NCI-H1436 treated with DMSO at 0.1 percent for 48 hours (cell line): ENCODE measurements at places on chromosomes 3 and 15.

DNA sequence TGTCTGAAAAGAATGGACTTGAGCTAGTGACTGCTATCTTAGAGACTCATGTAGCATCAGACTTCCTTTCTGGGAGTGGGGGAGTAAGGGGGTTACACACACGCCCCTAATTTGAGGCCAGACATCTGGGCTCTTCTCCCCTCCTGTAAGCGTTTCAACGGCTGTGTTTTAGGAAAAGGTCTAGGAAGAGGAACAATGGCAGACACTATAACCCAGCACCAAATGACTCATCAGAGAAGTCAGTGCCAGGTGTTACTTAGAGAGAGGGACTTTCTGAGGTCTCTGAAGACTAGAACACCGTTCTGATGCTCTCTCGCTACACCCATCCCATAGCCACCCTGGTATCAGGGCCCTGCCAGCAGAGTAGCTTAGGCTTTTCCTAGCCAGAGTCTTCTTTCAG is 65.5 kb downstream of the SSUH2 start:
- DNase-seq, result no peak

- DNase-seq, result no peak
Observed at GRCh38 chr3:49807431-49808114, 4.5 kb downstream of the INKA1 start.

- DNase-seq, result no peak
Observed at GRCh38 chr3:41652931-41653330, 309.0 kb downstream of the ULK4 start.

- DNase-seq, result no peak
Observed at GRCh38 chr15:40054855-40055575, 16.0 kb upstream of the SRP14 start.

DNA sequence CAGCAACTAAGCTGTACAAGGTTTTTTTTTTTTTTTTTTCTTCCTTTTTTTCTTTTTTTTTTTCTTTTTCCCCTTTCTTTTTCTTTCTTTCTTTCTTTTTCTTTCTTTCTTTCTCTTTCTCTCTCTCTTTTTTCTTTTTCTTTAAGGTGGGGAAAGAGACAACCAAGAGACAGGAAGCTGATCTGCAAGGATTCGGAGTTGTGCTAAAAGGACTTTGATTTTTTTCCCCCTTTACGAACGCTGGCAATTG is 148 bp downstream of the RBMS3 start:
- no peak for DNase-seq

GRCh38 chr3:102174832-102175374 is 259.9 kb upstream of the ZPLD1 start:
- no peak for DNase-seq

GRCh38 chr15:82551646-82552247 is 11.5 kb upstream of the RPS17 start:
- DNase-seq, result no peak

GRCh38 chr3:53753518-53754183 is 92.6 kb downstream of the CHDH start:
- DNase-seq, result no peak

GRCh38 chr15:73902121-73903020 is 23.9 kb upstream of the LOXL1 start:
- DNase-seq, result no peak

DNA sequence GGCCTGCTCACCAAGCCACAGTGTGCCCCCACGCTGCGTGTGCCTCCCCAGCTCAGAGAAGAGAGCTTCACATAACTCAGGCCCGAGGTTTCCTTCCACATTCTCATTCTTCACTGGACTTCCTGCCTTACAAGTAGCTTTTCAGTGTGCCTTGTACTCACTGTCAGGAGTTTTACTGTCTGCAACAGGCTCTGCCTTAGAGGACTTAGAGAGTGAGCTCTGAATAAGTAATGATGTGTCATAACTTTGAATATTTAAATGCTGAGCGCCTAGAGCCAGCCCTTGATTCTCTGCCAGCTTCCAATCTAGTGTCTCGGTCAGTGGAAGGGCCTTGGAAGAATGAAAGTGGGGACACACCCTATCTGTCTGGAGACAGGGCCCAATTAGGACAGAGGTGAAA is 41.8 kb downstream of the ITGB5 start:
- DNase-seq, result no peak

GRCh38 chr15:29043736-29044502 is 158.1 kb downstream of the APBA2 start:
- no peak for DNase-seq

- peak; percentile 38 for DNase-seq
Observed at GRCh38 chr3:102536456-102536855, 101.6 kb downstream of the ZPLD1 start.

GRCh38 chr15:71577071-71577470 is 233.3 kb upstream of the NR2E3 start:
- no peak for DNase-seq

DNA sequence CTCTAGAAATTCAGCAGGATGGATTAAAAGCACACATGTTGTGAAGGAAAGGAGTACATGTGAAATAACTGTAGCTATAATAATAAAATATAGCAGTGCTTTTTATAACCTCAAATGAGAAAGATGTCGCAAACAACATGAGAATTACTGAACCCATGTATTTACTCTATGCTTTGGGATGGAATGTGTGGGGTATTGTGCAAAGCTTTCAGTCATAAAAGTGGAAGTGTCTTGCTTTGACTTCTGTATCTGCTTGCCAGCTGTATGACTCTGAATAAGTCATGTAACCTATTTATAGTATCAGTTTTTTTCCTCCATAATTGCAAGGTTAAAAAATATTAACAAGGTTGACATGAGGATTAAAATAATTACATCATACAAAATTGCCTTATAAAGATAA is 519.3 kb upstream of the CADM2 start:
- no peak for DNase-seq

DNA sequence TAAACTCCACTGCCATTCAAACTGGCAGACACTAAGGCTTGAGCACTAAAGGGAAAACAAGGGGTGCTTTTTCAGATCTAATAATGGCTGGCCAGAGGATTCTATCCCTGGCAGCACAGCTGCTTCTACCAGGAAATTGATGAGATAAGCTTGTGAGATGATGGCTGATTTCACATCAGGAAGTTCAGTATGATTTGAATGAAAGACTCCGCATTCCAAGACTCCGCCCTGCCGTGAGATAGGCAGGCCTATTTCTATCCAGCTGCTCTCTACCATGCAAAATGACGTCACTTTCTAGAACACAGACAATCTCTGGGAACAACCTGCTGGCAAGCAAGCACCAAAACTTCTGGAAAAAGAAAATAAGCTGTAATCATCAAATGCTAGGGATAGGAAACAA is 171.8 kb downstream of the WDR76 start:
- no peak for DNase-seq

DNA sequence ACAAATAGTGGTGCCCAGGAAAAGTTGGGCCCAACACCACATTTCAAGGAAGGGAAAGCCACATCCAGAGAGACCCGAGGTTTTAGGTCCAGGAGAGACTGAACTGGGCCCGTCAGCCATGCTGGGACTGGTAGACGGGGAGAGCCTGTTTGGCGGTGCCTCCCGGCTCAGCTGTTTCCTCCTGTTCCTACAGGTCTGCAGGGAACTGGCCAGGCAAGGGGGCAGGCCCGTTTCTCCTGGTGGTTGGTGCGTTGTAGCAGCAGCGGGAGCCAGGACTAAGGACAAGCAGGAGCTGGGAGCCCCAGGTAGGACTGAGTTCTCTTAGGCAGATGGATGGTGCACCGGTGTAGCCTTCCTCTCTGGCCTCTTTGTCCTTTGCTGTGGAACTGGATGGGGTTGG is 3.9 kb downstream of the PRKCD start:
- DNase-seq, result no peak

DNA sequence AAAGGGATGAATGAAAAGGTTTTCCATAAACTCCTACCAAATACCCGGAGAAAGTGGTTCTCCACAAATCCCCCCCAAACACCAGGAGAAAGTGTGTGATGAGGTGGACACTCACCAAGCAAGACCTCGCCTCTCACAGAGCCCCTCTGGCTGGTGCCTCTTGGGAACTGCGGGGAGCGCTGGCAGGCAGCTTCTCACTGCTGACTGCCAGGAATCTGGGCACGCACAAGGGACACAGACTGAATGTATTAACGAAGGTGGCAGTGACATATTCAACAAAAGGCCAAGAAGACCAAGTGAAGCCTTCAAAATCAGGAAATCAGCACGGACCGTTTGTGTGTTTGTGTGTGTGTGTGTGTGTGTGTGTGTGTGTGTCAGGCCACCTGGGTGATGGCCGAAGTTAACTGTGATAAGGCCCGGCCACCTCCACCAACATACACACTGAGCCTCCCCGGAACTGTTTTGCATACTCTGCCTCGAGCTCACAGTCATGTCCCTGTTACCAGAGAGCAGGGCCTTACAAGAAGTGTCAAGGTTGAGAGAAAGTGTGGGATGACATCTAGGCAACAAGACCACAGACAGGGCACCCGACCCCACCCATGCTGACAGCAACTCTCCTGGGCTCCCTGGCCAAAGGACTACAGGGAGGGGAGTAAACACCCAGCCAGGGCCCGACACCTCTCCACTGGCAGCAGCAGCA is 18.0 kb downstream of the ATP10A start:
- no peak for DNase-seq

DNA sequence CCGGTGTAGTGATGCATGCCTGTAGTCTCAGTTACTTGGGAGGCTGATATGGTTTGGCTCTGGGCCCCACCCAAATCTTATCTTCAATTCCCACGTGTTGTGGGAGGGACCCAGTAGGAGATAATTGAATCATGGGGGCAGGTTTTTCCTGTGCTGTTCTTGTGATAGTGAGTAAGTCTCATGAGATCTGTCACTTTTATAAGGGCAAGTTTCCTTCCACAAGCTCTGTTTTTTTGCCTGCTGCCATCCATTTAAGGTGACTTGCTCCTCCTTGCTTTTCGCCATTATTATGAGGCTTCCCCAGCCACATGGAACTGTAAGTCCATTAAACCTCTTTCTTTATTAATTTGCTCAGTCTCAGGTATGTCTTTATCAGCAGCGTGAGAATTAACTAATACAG is 566.7 kb upstream of the NECTIN3 start:
- DNase-seq, result no peak

DNA sequence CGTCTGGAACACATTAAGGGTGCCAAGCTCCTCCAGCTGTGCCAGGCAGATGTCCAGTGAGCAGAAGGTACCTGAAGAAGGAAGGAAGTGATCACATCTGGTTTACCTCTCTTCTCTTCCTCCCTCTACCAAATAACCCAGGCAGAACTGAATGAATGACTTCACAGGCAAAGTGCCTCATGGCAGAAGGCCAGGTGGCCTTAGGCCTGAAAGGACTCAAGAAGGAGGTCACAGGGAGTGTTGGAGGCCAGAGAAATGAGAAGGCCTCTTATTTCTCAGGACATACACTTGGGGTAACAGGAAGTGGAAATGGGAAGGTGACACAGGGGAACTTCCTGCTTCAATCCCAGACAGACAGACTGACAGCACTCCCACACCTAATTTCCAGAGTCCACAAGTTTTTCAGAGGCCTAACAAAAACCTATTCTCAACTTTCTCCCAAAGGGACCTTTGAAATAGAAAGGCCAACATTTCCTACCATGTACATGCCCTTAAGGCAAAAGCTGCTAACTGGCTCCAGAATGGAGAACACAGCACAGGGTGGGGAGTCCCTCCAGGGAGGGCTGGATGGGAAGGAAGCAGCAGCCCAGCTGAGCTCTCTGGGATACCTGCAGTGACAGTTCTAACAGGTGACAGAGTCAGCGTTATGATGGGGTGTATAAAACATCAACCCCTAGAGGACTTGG is 17.6 kb upstream of the SIN3A start:
- DNase-seq, result no peak

- DNase-seq, result no peak
Observed at GRCh38 chr3:184738982-184739381, 27.1 kb upstream of the MAGEF1 start.

GRCh38 chr15:77371850-77372563 is 47.9 kb downstream of the PEAK1 start:
- no peak for DNase-seq

DNA sequence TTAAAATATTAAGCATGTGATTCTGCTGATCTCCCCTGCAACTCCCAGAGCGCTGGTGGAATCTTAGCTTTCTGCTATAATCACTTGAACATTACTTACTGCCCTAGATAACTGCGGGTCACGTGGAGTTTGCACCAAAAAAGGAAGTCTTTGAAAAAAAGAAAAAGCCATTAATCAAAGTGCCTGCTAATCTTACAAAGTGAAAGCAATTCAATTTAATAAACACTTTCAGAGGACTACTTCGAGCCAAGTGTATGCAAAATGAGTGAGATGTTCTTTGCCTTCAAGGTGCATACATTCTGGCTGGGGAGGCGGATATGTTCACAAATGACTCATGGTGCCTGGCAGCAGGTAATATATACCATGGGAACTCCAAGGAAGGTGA is 109.9 kb upstream of the GAP43 start:
- DNase-seq, result no peak

- no peak for DNase-seq
Observed at GRCh38 chr15:62475591-62475990, 310.5 kb upstream of the C2CD4B start.

DNA sequence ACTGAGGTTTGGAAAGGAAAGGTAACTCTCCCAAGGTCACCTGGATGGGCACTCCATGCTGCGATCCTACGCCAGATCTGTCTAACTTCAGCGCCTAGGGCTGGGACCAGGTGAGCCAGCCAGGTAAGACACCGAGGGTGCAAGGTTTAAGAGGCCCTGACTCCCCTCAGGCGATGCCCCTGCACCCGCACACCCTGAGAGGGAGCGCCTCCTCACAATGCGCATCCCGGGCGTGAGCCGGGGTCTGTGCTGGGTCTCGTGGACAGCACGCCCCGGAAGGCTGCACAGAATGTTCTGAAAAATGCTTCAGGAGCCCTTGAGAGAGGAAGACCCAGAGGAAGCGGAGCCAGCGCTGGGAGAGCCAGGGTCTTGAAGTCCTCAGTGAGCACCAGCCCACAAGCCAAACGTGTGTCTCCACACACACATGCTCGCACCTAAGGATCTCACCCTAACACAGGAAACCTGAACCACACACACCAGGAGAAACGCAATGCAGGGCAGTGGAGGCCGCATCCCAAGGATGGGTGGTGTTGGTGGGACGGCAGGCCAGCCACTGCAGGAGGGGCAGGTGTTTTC is 142.0 kb downstream of the ADAMTS17 start:
- DNase-seq, result no peak

- no peak for DNase-seq
Observed at GRCh38 chr3:17399586-17399985, 342.8 kb downstream of the TBC1D5 start.

DNA sequence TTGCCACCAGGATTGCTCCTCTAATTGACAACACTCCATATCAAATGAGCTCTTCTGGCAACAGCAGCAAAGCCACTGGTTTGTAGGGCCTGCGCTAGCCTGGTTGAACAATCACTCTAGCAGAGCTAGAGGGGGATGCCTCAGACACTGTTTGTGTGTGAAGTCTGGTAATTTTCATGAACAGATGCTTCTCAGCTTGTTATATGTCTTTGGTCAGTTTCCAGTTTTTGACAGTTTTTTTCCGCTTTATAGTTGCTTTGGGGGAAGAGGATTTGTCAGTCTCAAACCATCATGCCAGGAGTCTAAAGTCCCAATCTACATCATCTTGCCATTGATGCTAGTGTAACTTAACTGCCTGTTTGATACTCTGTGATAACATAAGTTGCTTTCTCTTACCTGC is 136.0 kb downstream of the HCN4 start:
- no peak for DNase-seq

- DNase-seq, result no peak
Observed at GRCh38 chr3:30752970-30753369, 141.5 kb downstream of the GADL1 start.
